ENCODE measurements at places on chromosomes 1 and 21.
A peak's percentile ranks its signal among the peaks of the same experiment; 100 is the strongest.

GRCh38 chr1:230158415-230159291 is 91.6 kb downstream of the GALNT2 start:
- no peak for DNase-seq

- no peak for DNase-seq
Measured at GRCh38 chr1:225873281-225873850, 8.8 kb downstream of the TMEM63A start.

GRCh38 chr1:13583966-13584791 is 547 bp downstream of the PDPN start:
- DNase-seq: peak; percentile 75

GRCh38 chr1:150613061-150613920 is 16.1 kb downstream of the ENSA start:
- DNase-seq: no peak

DNA sequence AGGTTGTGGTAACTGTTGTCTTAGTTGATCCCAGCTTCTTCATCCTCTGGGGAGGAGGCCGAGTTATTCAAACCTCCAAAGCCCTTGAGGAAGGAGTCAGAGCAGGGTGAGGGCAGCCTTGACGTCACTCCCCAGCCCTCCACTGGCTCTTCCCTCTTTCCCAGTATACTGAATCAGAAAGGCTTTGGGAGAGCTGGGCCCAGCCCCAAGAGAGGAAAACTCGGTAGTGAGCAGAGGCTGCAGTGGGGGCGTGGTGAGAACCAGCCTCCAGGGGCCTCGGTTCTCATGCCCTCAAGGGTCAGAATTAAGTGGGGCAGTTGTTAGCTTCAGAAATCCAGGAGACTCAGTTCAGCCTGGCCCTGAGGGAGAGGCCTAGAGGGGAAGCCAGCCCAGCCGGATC is 1.8 kb upstream of the GJA4 start:
- DNase-seq: no peak

GRCh38 chr1:196114193-196114592 is 494.0 kb downstream of the KCNT2 start:
- DNase-seq: no peak
